Right ventricle myocardium inferior (tissue), 1 donor: ENCODE measurements at places on chromosomes 12 and 14. TPM values are rescaled to one million over a fixed set of nuclear protein-coding genes. Genes with fewer than 3 reads are reported as not detected.

CREBL2 gene
- total RNA-seq, result 15.9 TPM

RNFT2 gene
- total RNA-seq, result 1.0 TPM

DNA sequence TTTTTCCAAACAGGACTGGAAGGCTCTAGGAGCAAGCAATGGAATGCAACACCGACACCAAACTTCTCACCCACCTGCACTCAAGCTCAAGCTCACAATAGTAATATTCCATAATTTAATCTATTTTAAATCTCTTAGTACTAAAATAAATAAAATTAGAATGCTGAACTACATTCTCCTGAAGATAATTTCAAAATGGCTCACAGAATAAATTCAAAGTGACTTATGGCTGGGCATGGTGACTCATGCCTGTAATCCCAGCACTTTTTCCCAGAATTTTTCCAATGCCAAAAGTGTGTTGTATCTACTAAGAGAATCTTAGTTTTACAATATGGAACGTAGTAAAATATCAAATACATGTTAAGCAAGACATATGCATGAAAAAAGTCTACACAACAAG is 31.5 kb downstream of the DUSP16 start:
- no peak for DNase-seq

DNA sequence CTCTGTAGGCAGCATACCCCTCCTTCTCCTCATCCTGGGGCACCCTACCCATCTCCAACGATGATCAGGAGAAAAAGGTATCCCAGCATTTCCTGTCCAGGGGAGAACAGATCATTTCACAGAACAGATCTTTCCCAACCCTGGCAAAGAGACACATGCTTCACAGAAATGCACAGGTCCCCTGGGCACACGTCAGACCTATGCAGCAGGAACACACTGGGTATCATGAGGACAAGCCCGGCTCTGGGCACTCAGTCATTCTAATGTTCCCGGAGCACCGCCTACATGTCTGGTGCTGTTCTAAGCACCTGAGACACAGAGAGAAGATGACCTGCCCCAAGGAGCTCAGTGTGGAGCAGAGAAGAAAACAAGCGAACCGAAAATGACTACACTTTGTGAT is 56.2 kb downstream of the ACTN1 start:
- DNase-seq, result no peak
